ENCODE measurements at places on chromosomes 6 and 20.

DNA sequence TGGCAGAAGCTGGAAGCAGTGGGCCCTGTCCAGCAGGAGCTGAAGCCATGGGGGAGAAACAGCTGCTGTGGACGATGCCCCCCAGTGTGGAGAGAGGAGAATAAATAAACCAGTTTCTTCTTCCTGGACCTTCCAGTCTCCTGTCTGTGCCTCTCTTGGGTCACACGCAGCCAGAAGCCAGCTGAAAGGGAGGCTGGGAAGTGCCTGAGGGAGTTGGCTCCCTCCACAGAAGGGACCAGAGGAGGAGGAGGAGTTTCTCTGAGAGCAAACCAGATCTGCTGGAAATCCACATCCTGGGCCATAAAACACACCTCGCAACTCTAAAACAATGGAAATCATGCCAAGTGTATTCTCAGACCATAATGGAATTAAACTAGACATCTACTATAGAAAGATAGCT lies 577.0 kb downstream of the CDH26 start:
- DNase-seq = no peak

DNA sequence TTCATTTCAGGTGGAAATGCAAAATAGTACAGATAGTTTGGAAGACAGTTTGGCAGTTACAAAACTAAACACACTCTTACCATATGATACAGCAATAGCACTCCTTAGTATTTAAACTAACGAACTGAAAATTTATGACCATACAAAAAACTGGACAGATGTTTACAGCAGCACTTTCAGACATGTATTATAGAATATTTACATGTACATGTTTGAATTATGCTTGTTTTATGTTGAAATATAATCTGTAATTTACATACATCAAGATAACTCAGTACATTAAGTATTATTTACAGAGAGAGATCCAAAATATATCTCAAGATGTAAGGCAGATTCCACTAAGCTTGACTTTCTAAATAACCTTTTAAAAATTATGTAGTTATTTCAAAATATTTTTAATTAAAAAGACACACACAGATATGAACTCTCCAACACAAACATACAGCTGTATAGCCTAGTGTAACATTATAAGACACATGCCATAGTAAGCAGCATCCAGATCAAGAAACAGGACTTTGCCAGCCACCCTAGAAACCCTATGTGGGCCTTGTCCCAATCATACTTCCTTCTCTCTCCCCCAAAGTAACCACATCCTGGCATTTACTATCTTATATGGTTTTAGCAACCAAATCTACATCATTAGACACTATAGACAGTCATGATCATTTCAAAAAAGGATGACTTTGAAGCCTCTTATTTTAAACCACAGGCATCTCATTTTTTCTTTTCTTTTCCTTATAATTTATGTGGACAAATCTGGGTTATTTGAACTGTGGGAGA lies 82.2 kb downstream of the MAN1A1 start:
- DNase-seq = no peak

- DNase-seq = no peak
These were observed 9.8 kb upstream of the TXNDC5 start for GRCh38 chr6:7920425-7920824.

DNA sequence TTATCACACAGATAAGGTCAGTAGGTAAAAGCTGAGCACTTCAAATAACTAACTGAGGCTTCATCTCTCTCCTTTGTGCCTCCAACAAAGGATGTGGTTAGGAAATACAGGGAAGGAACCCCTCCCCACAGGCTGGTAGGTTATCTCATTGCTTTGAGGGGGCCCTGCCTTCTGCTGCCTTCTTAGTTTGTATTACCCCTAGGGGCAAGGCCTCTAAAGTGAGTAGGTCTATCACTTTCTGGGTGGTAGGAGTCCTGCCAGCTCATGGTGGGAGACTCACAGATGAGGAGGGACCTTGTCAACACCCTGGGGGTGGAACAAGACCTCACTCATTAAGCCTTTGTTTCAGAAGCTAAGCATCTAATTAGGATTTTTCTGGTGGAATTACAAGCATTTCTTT lies 34.6 kb downstream of the EDN1 start:
- DNase-seq = no peak

GRCh38 chr20:49207076-49207475 lies 12.1 kb upstream of the DDX27 start:
- peak; percentile 7 for DNase-seq

All from NCI-H1930 (cell line).